ENCODE measurements at places on chromosomes 1 and 21.

- no peak for DNase-seq
- H3K4me1 ChIP-seq: peaks cover 7% of the 10 kb centered on the region
- H3K27ac ChIP-seq: no peak overlapping the region
- H3K4me3 ChIP-seq: no peak overlapping the region
- no peaks in the 10 kb centered on the region for H3K27me3 ChIP-seq
These were observed 100.2 kb upstream of the GNG4 start for GRCh38 chr1:235749755-235750300.

DNA sequence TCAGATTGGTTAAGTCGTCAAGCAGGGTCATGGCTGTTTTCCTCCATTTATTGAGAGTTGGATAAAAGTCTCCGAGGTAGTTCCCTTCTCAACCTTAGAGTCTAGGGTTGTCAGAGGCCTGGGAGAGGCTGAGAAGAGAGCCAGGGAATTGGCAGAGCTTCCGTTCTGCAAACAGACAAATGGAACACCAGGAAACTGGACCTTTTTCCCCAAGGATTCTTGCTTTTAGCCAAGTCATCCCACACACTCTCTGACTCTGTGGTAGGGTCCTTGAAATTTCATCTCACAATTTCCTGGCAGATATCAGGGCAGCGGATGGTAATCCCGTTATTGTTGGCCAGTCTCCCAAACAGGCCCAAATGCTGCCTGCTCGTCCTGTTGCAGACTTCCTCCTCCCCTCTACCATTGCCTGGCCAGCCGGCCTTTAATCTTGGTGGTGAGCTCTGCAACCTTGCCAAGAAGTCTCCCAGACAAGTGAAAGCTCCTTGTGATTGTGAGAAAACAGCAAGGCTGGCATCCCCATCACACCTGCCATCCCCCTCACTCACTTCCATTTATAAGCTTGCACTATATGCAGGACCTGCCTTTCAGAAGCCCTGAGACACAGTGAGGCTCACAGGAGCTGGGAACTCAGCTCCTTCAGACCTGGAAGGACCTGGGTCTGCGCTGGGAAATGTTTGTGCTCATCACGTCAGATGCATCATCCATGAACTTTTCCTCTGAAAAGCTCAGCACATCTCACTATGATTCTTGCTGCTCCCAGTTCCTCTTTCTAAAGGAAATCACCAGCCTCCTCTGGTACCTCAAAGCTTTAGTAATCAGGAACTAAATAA is 13.7 kb upstream of the SRP9 start:
- no peaks in the 10 kb centered on the region for H3K27me3 ChIP-seq
- no peak overlapping the region for H3K4me3 ChIP-seq
- peaks cover 38% of the 10 kb centered on the region for H3K4me1 ChIP-seq

DNA sequence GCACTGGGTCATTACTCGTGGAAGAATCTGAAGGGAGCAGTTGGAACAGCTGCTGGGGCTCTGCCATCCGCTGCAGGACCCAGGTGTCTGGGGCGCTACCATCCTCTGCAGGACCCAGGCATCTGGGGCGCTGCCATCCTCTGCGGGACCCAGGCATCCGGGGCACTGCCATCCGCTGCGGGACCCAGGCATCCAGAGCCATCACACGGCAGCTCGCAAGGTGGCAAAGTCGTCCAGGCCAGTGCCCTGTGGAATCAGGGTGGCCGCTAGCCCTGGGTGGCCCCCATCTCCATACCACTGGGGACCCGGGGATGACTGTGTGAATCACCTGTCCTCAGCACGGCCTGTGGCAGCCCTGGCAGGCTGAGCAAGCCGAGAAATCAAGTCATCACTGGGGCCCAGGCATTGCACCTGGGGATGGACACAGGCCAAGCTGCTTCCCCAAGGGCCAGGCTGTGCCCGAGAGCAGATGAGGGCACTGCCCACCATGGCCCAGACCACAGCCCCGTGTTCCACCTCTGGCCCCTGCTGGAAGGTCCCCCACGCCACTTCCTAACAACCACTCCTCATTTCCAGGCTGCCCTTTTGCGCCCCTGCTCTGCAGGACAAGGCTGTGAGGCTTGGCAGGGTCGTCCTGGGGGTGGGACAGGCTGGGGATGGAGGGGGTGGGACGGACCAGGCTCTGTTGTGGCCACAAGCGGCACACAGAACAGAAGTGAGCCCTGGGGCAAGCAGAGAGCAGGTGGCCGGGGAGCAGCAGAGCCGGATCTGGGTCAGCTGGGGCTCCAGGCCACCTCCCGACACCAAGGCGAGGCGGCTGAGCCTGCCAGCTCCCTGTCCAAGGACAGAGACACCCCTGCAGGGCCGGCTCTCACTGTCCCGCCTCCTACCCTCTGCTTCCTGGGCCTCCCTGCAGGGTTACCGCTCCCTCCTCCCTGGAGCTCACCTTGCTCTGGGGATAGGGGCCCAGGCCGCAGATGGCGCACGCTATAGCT is 12.7 kb downstream of the GABRD start:
- H3K4me1 ChIP-seq: no peaks in the 10 kb centered on the region
- no peak overlapping the region for H3K4me3 ChIP-seq
- DNase-seq: no peak
- H3K27ac ChIP-seq: no peak overlapping the region
- no peaks in the 10 kb centered on the region for H3K36me3 ChIP-seq

GRCh38 chr1:154970631-154971340 is at the start of gene SHC1:
SHC1 (minus strand) TSS chr1:154970747; CDS start chr1:154970526, 221 bp downstream.
- H3K27ac ChIP-seq: no peak within 1 kb of the TSS
- peaks cover 53% of the 10 kb centered on the region for H3K36me3 ChIP-seq
- H3K4me3 ChIP-seq: no peak within 1 kb of the TSS
- DNase-seq: peak; percentile 99
- peaks cover 40% of the 10 kb centered on the region for H3K4me1 ChIP-seq

GRCh38 chr21:42337830-42338728 is 12.7 kb downstream of the TFF2 start:
- no peaks in the 10 kb centered on the region for H3K36me3 ChIP-seq
- H3K27ac ChIP-seq: no peak overlapping the region
- peak; percentile 48 for DNase-seq
- H3K27me3 ChIP-seq: peaks cover 27% of the 10 kb centered on the region
- H3K4me3 ChIP-seq: no peak overlapping the region

DNA sequence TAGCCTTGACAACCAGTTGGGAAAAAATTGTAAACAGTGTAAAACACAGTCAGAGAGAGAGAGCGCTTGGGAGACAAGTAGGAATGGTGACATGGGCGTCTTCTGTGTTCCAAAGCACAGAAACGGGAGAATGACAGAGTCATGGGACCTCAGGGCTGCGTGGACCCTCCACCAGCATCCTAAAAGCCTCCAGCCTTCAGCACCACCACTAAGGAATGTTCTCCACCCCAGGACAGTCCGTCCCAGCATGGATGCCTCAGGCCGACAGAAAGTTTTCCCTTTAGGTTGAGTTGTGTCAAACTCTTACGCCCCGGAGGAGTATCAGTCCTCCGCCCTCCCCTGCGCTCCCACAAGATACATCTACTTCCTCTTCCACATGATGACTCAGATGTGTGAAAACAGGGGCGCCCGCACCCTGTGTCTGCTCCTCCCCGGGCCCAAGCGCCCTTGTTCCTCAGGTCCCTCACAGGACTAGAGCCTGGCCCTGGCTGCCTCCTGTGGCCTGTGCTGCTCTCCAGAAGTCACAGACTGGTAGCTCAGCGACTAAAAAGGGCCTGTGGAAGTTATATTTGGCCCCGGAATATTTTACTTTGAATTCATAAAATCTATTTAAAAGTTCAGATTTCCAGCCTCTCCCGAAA is 63.9 kb upstream of the EFHD2 start:
- peak overlapping the region; percentile 76 for H3K27ac ChIP-seq
- H3K27me3 ChIP-seq: no peaks in the 10 kb centered on the region
- peaks cover 37% of the 10 kb centered on the region for H3K4me1 ChIP-seq
- no peaks in the 10 kb centered on the region for H3K36me3 ChIP-seq
- no peak overlapping the region for H3K4me3 ChIP-seq
- peak; percentile 77 for DNase-seq

DNA sequence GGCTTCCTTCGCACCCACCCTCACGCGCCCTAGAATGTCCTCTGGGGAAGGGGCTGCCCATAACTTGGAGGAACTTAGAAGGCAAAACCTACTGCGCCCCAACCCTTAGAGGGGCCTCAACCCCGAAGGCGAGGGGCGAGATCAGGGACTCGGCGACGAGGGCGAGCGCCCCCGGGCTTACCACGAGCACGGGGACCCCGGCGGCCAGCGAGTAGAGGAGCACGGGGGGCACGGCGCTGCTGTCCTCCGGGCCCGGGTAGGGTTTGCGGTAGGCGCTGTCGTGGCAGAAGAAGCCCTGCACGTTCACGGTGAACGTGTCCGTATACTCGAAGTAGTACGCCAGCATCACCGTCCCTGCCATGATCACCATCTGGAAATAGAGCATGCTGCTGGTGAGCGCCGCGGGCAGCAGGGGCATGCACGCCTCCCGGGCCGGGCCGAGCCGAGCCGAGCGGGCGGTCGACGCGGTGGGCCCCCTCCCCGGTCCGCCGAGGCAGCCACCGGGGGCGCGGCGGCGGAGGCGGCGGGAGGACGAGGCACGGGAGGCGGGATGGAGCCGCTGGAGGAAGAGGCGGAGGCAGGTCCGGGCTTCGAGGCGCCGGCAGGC is 304 bp downstream of the PLPPR5 start:
- H3K4me3 ChIP-seq: no peak overlapping the region
- DNase-seq: no peak
- H3K36me3 ChIP-seq: no peaks in the 10 kb centered on the region
- H3K27me3 ChIP-seq: no peaks in the 10 kb centered on the region
- no peaks in the 10 kb centered on the region for H3K4me1 ChIP-seq

DNA sequence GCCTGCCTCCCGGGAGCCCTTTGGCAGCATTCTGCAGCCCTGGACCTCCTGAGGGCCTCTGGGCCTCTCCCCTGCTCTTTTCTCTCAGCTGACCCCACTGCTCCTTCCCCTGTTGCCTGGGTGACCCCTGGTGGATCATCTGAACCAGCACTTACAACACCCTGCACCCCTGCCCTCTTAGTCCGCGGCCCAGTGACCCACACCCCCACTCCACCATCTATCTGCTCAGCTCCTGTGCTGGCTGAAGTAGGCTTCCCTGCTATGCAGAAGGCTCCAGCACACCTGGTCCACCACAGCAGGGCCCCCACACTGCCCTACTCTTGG is 74.0 kb downstream of the DMRTA2 start:
- H3K27me3 ChIP-seq: peaks cover 19% of the 10 kb centered on the region
- H3K4me3 ChIP-seq: no peak overlapping the region
- no peak for DNase-seq

DNA sequence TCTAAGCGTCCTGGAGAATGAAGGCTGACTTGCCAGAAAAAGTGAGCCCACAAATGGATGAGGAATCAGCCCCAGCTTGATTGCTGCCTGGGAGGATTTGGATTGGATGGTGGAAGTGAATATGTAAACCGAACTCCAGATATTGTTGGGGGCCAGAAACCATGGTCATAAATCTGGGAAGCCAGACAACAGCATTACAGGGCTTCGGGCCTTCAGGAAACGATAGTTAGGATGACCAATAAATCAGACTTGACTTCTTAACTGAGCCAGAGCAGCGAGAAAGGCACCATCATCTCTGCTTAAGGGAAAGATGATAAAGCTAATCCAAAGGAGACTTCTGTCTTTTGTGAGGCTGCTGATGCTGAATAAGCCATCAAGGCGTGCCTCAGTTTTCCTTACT is 26.6 kb downstream of the FAM78B start:
- peaks cover 21% of the 10 kb centered on the region for H3K27me3 ChIP-seq
- H3K4me1 ChIP-seq: peaks cover 3% of the 10 kb centered on the region
- no peak for DNase-seq
- no peaks in the 10 kb centered on the region for H3K36me3 ChIP-seq
- no peak overlapping the region for H3K4me3 ChIP-seq

DNA sequence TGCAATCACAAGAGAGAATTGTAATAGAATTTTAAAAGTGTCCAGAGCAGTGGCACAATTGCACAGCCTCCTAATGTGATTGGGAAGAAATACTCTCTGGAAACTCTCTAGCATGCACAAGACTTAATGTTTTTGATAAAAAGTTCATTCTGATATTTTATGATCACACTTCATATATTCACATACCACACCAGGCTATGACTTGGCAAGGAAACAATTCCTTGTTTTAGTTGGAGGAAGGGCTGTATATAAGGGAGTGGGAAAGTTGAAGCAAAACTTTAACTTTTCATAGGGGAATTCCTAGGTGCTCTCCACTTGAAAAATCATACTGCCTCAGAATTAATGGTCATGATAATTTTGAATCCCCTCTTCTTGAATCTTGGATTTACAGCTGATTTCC is 61.5 kb upstream of the ASB17 start:
- H3K36me3 ChIP-seq: no peaks in the 10 kb centered on the region
- no peak overlapping the region for H3K27ac ChIP-seq
- H3K4me1 ChIP-seq: no peaks in the 10 kb centered on the region
- H3K4me3 ChIP-seq: no peak overlapping the region
- H3K27me3 ChIP-seq: no peaks in the 10 kb centered on the region
- no peak for DNase-seq

DNA sequence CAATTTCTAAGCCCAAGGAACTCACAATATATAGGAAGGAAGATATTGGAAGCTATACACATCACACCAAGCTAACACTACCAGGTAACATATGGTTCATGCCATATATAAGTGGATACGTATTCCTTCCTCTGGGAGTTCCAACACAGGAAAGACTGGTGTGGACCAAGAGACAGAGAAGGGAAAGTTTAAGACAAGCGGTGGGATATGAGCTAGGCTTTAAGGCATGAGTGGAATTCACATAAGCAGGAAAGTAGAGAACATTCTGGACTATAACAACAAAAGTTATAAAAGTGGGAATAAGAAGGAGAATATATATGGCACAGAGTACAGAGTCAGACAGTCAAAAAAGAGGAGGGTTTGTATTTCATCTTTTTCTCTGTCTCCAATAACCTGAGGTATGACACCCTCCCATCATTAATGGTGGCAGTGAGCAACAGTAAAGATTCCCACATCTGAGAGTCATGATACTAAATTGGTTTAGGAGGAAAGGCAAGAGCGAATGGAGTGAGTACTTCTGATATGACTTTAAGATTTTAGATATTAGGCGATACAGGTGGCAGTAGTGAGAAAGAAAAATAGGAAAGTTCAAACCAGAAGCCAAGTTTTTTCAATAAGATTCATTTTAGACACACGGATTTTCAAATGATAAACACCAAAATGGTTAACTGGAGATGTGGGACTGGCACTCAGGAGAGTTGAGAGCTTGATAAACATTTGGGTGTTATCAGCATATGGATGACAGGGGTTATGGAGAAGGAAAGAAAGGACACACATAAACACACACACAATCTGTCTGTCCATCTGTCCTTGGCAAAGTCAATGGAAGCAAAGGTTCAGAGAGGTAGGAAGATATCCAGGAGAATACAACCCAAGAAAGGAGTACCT is 87.4 kb upstream of the TTC39A start:
- H3K4me1 ChIP-seq: peaks cover 15% of the 10 kb centered on the region
- peaks cover 20% of the 10 kb centered on the region for H3K36me3 ChIP-seq
- H3K27me3 ChIP-seq: no peaks in the 10 kb centered on the region
- no peak for DNase-seq
- no peak overlapping the region for H3K27ac ChIP-seq
- H3K4me3 ChIP-seq: no peak overlapping the region
